NCI-H1105 (cell line): ENCODE measurements at places on chromosomes 11 and 22.

DNA sequence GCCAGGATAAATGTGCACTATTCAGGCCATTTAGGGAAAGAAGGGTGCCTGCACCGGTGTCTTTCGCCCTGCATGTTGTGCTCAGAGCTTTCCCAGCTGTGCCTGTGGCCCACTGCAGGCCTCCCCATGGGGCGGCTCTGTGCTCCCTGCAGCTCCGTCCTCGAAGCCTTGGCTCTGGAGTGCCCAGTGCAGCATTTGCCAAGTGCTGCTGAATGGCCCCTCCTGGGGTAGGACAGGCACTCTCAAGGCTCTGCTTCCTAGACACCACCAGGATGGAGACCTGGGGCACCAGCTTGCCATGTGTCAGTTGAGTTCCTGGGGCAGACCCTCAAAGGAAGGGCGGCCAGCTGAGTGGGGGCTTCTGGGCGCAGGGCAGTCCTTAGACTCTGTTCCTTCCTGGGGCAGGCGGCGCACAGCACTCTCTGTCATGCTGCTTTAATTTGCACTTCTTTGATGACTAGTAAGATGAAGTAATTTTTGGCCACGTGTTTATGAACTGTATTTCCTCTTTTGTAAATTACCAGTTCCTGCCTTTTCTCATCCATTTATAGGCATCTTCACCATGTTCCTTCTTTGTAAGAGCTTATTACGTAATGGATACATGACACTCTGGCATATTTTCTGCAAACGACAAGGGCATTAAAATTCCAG lies 32.1 kb upstream of the GNB1L start:
- DNase-seq: no peak

GRCh38 chr11:130725421-130726233 lies 190.7 kb downstream of the SNX19 start:
- no peak for DNase-seq

DNA sequence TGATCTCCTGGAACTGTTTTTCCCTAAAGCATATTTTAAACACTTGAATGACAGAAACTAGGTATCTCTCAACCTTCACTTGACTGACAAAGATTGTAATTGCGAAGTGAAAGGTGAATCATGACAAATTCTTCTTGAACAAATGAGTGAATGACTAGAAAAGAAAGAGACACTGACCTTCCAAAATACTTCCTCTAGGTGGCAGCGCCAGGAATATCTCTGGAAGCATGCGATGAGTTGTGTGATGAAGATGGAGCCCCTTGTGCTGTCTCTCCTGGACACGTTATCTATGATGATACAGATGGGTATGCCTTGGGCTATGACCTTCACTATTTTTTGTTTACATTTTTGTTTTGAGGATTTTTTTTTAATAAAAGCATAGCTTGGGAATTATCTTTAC lies 7.0 kb upstream of the CASP12 start:
- DNase-seq: no peak

DNA sequence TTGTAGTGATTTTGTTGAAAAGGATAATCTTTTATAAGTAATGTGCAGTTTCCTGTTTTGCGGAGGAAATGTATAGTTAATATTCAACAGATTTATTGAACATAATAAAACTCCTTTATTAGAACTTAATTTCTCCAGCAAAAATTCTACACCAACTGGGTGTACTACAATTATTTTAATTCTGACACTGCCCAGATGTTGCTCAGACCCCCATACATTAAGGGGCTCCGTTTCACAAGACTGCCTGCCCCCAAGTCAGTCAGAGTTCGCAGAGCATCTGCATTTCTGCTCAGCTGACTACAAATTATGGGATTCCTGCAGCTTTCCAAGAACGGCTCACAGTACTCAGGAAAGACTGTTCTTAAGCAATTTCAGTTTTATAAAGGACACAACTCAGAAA lies 6.2 kb downstream of the CEP57 start:
- DNase-seq: no peak

DNA sequence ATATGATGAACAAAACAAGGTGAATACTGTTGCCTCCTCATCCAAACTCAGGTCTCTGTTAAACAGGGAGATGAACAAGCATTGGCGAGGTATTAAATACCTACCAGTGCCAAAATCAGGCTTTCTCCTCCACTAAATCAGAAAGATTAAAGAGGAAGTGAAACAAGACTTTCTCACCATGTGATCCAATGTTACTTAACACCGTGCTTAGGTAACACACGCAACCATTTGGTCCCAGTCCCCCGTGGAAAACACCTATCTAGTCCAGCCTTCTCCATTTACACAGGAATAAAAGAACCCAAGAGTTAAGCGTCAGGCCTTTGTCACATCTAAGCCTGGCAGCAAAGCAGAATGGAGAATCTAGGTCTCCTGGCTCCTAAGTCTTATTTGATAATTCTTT lies 34.5 kb downstream of the TENM4 start:
- DNase-seq: no peak

- no peak for DNase-seq
Measured at GRCh38 chr11:87136236-87136635, 98.5 kb downstream of the TMEM135 start.

DNA sequence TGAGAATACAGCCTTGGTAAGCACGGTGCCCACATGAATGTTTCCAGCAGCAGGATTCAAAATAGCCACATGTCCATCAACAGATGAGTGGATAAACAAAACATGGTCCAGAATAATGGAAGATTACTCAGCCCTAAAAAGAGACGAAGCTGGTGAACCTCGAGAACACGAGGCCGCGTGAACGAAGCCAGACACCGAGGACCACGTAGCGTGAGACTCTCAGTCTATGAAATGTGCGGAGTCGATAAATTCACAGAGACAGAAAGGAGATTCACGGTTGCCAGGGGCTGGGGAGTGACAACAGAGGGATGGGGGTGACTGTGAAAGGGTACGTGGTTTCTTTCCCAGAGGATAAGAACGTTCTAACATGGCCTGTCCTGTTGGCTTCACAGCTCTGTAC lies 2.9 kb upstream of the ASCL2 start:
- DNase-seq: no peak

DNA sequence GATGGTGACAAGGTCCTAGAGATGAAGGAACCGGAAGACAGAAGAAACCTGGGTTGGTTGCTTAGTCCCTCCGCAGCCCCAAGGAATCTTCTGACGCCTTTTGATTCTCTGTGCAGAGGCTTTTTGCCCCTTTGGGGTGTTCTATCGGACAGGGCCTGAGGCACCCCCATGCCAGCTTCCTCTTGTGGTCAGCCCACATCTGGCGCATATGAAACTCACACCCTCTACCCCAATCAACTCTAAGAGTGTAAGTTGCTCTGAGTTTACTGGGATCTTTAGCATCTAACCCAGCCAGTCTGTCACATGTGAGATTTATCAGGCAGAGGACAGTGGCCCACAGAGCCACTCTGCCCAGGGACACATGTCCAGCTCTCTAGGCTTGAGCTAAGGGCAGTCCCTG lies 17.4 kb downstream of the RASD2 start:
- no peak for DNase-seq

DNA sequence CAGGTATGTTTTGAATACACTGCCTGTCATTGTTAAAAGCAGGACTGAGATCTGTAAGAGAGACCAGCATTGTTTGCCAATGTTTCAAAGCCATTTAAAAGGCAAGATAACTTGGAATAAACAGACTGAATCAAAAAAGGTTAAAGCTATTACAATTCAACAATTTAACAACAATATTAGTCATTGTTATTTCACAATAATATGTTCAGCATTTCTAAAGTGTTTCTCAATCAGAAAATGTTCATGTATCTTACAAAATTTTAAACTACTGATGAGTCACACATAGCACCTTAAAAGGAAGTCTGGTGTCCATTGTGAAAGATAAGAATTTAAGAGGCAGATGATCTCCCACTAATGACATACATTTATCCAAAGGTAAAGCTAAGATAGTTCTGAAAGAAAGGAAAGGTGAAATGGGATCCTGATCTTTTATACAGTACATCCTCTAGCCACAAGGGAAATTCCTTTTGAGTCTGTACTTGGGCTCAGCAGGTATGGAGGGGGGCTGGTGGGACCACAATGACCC lies 79.7 kb downstream of the MAML2 start:
- no peak for DNase-seq

- DNase-seq: no peak
Measured at GRCh38 chr11:76567261-76567660, 103.3 kb downstream of the LRRC32 start.

- no peak for DNase-seq
Measured at GRCh38 chr11:119899997-119900396, 171.0 kb upstream of the NECTIN1 start.

- no peak for DNase-seq
Measured at GRCh38 chr11:130580372-130580771, 131.9 kb downstream of the ADAMTS15 start.

GRCh38 chr11:11935536-11935935 lies 72.9 kb downstream of the DKK3 start:
- DNase-seq: no peak

DNA sequence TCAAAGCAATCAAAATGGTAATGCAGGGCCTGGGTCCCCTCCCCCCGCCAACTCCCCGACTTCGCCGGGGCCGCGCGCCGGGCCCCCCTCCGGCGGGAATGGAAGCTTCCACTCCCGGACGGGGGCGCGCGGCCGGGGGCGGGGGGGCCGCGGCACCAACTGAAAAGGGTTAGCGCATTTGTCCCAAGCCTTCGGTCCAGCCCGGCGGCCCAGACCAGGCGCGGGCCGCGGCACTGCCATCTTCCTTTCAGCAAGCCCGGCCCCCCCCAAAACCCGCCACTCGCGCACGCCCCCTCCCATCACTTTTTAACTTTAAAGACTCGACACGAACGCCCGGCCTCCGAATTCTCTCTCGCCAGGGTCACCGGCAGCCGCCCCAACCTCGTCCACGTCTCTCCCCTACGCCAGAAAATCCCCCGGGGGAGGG lies 2.8 kb downstream of the PHF21B start:
- peak; percentile 24 for DNase-seq

DNA sequence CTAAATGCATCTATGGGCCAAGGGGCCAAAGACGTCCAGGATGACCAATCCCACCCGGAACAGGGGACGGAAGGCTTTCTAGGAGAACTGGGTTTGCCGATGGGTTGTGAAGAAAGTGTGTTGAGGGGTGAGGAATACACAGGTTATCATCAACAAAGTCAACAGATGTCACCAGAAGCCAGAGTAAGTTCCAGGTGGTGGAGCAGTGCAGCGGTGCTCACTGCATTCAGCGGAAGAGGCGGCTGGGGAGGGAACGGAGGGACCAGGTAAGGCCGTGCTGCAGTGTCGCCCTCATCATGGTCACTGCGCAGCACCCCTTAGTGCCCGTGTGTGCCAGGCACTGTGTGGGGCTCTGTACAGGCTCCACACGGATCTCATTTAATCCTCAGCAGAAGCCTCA lies 176.0 kb downstream of the EFCAB6 start:
- DNase-seq: no peak

DNA sequence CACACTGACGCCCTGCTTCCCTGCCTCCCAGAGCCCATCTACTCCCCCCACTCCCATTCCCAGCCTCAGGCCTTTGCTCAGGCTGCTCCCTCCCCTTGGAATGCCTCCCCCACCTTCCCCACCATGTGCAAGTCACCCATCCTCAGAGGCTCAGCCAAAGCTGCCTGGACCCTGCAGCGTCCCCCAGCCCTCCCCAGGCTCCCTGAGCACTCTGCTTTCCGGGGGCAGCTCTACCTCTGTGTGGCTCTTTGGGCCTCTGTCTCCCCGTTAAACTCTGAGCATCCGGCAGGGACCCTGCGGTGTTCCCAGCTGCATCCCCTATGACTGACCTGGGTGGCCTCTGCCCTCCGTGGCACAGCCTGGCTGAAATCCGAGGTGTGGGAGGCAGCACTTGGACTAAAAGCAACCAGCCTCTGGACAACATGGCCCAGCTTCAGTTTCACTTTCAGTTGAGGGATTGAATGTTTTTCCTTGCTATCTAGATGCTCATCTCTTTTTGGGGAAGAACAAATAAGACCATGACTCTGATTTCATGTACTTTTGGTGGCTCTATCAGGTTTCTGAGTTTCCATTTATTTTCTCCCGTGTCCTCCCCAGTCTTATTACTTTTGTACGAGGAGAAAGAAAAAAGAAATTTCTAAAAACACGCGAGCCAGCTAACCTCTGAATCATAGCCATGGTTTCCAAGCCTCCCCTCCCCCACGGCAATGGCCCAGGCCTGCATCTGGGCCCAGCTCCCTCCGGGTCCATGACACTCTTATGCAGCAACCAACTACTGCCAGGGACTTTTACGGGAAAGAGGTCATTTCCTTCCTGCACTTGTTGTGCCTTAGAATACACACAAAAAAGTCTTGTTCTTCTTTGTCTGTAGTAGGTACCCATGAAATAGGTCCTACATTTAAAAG lies 3.8 kb downstream of the APOL3 start:
- DNase-seq: no peak

GRCh38 chr11:43548916-43549315 lies 131.6 kb upstream of the HSD17B12 start:
- DNase-seq: no peak

DNA sequence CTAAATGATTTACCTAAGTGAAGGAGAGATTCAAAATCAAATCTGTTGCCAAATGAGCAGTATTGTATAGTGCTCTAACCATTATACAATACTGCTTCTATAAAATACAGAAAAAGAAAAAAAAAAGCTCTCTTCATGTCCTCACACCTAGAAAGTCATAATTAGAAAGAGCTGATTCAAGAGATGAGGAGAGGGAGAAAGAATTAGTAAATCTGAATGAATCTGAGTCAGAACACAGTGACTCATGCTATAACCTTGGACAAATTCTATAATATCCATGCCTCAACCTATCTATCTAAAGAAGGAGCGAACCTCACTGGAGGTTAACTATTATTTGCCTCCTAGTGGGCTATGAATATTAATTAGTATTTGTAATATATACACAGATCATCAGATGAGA lies 29.4 kb downstream of the AMBRA1 start:
- DNase-seq: no peak

GRCh38 chr11:17845431-17845881 lies 110.9 kb downstream of the KCNC1 start:
- no peak for DNase-seq

GRCh38 chr11:16986434-16987204 lies 27.6 kb downstream of the PLEKHA7 start:
- DNase-seq: no peak

- DNase-seq: no peak
Measured at GRCh38 chr11:35517481-35517880, 7.9 kb downstream of the PAMR1 start.

DNA sequence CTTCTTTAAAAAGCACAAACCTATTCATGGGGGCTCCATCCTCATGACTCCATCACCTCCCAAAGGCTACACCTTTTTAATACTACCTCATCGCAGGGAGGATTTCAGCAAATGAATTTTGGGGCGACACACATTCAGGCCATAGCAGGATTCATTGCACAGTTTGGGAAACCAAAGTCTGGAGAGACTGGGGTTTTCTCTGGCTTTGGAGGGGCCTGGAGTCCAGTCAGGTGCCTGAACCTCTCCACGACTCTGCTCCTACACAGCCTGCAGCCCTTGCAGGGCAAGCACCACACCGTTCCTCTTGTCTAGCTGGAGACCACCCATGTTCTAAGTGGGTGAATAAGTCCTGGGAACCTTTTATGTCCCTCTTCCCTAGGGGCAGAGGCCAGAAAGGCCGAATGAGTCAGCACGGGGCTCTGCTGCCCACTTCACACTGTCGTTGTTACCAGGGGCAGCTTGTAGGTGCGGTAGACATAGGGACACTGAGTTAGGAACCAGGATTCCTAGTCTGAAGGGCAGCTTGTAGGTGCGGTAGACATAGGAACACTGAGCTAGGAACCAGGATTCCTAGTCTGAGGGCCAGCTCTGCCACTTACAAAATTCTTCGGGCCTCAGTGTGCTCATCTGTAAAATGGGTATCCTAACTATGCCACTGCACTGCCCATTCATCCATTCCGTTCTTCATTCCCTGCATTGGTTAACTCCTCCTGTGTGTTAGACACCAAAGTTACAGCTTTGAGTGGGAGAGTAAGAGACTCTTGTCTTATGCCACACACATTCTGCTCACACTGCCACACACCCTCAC lies 251.7 kb upstream of the B3GAT1 start:
- DNase-seq: no peak

GRCh38 chr11:127133061-127133460 lies 132.5 kb upstream of the KIRREL3 start:
- DNase-seq: no peak
